T1000 (cell line): ENCODE measurements at places on chromosomes 5 and 9.
A peak's percentile ranks its signal among the peaks of the same experiment; 100 is the strongest.

GRCh38 chr5:104096451-104096850 lies 533.9 kb upstream of the NUDT12 start:
- DNase-seq: no peak

DNA sequence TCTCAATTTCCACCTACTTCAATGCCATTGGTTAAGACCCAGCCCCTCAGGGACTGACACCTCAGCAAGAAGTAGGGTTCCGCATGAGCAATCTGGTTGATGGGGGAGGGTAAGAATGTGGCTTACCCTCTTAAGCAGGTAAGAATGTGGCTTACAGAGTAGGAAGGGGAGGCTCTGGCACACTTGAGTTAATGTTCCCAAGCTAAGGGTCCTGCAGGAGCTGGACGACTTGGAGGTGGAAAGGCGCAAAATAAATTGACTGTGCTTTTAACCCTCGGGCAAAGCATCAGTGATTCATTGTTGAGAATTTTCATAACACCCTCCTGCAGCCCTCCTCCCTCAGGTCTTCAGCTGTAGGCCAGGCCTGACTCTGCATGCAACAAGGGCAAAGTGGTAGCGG lies 24.9 kb upstream of the ADRA1B start:
- no peak for DNase-seq

DNA sequence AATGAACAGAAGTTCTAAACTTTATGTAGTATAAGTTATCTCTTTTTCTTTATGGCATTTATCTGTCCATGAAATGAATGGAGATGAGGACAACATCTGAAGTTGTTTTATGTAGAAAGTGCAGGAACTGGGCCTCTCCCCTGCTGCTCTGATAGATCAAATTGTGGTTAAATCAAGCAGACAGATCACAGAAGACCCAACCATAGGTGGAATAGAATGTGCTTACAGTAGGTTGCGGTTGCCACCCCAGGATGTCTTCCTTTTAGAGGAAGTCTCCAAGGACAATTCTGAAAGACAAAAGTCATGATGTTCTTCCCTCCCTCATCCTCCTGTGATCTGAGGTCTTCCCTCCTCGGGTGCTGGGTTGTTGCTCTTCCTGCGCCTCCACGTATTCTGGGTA lies 12.9 kb downstream of the RASGRF2 start:
- DNase-seq: no peak

GRCh38 chr5:86968301-86968753 lies 299.4 kb upstream of the RASA1 start:
- no peak for DNase-seq

DNA sequence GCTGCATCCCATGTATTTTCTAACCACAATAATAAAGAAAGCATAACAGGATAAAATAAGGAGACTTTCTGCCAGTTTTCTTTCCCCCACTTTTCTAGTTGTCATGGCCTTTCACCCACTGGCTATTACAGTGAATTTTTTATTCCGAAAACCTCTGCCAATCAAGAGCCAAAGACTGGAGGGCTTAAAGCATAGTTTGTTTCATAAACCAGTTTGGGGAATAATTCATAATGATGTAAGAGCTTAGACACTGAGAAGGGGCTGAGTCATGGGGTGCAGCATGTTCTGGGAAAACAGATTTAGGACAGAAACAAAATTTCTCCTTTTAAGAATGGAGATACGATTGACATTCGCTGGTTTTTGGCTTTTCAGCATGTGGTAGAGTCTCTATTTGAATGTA lies 4.4 kb upstream of the GLIPR2 start:
- no peak for DNase-seq

DNA sequence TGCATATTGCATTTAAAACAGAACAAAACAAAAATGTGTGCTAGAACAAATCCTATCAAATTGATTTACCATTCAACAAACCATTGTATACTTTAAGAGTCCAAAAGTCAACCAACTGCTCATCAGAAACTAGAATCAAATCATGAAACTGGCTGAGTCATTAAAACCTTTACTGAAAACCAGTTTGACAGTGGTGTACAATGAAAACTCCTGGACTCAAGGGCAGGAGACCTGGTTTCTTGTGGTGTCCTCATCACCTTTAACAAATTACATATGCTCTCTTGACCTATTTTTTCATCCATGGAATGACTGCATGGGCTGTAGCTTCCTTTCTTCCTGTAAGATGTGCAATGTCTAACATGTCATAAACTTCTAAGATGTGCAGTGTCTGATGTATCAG lies 315.3 kb upstream of the SLC30A5 start:
- DNase-seq: no peak

- no peak for DNase-seq
Observed at GRCh38 chr5:53873235-53873634, 312.8 kb downstream of the NDUFS4 start.

DNA sequence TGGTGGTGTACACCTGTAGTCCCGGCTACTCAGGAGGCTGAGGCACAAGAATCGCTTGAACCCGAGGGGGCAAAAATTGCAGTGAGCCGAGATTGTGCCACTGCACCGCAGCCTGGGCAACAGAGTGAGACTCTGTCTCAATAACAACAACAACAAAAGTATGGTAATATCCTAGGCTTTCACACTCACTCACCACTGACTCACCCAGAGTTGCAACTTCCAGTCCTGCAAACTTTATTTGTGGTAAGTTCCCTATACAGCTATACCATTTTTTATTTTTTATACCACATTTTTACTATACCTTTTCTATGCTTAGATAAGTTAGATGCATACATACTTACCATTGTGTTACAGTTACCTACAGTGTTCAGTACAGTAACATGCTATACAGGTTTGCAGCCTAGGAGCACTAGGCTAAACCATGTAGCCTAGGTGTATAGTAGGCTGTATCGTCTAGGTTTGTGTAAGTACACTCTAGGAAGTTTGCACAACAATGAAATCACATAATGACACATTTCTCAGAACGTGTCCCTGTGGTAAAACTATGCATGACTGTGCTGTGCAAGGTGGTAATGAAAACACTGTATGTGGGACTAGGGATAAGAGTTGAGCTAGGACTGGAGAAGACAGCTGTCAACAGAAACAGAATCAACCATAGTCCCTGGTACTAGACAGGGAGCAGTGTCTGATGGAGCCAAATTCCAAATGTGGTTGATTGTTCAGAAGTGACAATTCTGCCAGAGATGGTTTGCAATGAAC lies 109.5 kb upstream of the RAD23B start:
- DNase-seq: no peak

DNA sequence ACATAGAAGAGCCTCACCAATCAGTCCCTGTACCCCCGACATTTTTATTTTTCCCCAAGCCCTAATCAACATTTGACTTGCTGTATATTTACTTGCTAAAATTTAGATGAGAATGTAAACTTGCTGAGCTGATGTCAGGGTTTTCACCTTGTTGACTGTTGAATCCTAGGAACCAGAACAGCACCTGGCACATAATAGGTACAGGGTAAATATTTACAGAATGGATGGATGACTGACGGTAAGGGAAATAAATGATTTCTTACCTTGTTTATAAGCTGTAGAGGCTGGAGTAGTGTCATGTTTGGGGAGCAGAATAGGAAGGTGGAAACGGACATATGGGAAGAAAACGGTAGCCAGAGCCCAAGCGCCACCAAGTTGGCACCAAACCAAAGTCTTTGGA lies 107.0 kb upstream of the NUDT12 start:
- no peak for DNase-seq

- DNase-seq: no peak
Observed at GRCh38 chr9:125496313-125496834, 210.6 kb downstream of the MAPKAP1 start.

GRCh38 chr9:15104826-15105420 lies 194.7 kb upstream of the FREM1 start:
- no peak for DNase-seq

DNA sequence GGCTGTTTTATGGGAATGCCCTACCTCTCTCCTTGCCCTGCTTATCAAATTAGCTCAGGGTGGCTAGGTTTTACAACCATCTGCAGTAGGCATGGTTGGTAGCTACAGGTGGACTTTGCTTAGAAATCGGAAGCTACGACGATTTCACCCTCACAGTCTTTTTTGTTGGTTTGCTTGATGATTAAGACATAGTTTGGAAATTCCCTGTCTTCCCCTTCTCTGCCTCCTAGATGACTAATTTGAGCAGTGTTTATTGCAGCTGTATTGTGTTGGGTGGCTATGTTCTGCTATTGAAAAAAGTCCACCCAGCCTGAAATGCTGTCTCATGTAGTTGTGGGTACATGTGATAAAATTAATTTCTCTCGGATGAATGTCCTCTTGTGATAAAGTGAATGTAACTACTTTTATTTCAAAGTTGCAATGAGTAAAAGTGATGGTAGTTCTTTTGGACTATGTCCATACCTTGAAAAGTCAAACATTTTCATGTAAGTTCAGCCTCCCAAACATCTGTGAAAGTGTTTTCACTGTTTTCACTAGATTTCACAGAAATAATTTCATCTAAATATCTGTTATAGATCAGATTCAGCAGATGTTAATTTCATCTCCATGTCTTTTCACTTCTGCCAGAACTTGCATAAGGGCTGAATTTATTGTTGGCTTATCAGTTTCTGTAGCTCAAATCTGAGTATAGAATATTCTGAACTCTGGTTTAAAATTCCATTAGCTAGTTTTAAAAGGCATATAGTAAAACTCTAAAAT lies 37.3 kb upstream of the FYB1 start:
- peak; percentile 27 for DNase-seq

DNA sequence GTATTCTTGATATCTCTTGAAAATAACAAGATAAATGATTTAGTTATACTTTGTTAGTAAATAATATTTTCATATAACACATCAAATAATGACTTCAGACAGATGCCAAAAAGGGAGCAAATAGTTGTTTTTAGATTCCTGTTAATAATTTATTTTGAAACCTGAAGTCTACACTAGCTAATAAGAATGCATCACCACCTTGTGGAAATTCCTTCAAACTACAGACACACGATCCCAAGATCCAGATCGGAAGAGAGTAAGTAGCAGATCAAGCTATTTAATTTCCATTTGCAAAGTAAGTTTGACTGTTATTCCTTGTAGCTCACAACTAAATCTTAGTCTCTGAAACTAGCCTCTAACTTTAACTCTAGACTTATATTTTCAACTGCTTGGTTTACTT lies 35.5 kb upstream of the ISL1 start:
- no peak for DNase-seq

GRCh38 chr9:2389404-2389803 lies 232.2 kb upstream of the VLDLR start:
- DNase-seq: no peak

DNA sequence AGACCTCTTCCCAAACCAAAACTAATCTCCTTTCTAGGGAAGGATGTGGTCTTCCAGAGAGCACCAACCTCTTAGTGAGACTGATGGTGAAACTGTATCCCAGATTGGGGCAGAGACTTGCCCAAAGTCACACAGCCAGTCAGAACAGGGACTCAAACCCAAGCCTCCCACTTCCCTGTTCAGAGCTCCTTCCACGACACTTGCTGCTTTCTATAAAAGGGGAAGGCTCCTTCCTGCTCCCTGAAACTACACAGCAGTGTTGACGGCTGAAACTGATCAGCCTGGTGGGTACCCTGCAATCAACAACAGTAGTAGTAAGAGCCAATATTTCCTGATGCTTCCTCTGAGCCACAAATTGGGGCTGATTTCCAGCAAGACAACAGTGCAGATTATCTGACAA lies 1.5 kb downstream of the TOR2A start:
- DNase-seq: no peak

GRCh38 chr9:121770415-121771273 lies 119.2 kb downstream of the DAB2IP start:
- no peak for DNase-seq

DNA sequence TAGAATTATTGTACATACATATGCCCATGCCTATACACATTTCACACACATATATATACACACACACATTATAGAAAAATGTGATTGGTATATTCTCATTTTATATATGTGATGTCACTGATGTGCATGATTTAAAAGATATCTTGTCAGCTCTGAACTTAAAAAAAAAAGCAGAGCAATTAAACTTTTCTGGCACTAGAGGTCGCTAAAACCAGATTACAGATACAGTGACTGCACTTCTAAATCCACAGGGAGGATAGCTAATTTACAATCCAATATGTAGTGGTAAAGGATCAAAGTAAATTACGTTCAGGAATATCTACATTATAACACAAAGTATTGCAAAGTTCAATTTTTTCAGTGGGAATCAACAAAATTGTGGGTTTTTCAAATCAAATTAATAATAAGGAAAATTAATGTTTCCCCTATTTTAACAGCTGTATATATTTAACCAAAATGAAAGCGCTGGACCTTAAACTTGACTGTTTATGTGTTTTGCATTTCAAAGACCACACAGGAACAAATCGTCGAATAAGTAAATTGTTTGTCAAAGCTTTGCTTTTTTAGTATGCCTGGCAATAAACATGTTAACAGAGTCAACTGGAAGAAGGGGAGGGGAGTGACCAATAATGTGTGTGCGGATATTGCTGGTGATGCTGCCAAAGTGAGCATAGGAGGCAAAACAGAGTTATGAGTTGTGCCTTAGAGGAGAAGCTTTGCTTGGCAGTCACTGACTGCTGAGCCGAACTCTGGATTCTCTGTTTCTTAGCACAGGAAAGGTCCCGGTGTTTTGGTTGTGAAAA lies 1201.4 kb upstream of the C9orf72 start:
- DNase-seq: no peak

DNA sequence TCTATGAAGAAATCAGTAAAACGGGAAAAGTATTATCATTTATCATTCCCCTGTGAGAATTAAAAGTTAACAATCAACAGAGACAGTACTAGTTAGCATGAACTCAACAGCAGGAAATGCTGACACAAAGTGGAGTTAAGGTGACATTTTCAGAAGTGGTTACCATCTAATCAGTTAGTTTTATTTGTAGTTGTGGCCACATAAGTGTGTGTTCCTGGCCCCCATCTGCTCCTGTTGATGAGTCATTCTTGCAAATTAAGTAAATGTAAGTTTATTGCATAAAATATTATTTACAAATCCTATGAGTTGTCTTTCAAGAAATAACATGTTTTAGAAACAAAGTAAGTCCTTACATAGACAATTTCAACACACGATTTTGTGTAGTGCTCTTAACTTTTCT lies 8.9 kb upstream of the BNC2 start:
- DNase-seq: no peak

DNA sequence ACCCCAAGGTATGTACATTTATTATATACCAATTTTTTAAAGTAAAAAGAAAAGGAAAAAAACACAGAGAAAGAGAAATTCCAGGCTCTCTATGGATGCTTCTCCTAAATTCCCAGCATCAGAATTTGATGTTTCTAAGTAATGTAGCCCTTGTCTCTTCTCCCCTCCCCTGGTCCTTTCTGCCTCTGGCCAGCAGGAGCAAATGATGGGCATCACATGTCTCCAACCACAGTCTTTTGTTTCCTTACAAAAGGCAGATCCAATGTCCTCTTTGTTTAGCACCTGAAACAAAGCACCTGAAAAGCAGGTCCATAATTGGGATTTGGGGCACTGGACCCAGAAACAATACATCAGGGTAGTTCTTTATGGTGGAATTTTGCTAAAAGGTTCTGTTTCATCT lies 50.4 kb upstream of the APC start:
- no peak for DNase-seq

GRCh38 chr5:83590966-83591365 lies 119.4 kb downstream of the VCAN start:
- no peak for DNase-seq

- DNase-seq: no peak
Observed at GRCh38 chr5:139245637-139246339, 47.6 kb upstream of the SIL1 start.
